ENCODE measurements at places on chromosomes 3 and 15.

GRCh38 chr15:38038659-38039442 lies 104.4 kb downstream of the TMCO5A start:
- no peak for DNase-seq

GRCh38 chr3:120708408-120708807 lies 26.4 kb upstream of the HGD start:
- no peak for DNase-seq

DNA sequence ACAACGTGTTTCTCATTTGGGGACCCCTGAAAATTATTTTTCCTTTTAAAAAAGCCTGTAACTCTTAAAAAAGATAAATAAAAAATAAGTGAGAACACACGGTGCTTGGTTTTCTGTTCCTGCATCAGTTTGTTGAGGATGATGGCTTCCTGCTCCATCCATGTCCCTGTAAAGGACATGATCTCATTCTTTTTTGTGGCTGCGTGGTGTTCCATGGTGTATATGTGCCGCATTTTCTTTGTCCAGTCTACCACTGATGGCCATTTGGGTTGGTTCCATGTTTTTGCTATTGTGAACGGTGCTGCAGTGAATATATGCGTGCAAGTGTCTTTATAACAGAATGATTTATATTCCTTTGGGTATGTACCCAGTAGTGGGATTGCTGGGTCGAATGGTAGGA lies 2.3 kb downstream of the TSPAN3 start:
- DNase-seq = no peak

DNA sequence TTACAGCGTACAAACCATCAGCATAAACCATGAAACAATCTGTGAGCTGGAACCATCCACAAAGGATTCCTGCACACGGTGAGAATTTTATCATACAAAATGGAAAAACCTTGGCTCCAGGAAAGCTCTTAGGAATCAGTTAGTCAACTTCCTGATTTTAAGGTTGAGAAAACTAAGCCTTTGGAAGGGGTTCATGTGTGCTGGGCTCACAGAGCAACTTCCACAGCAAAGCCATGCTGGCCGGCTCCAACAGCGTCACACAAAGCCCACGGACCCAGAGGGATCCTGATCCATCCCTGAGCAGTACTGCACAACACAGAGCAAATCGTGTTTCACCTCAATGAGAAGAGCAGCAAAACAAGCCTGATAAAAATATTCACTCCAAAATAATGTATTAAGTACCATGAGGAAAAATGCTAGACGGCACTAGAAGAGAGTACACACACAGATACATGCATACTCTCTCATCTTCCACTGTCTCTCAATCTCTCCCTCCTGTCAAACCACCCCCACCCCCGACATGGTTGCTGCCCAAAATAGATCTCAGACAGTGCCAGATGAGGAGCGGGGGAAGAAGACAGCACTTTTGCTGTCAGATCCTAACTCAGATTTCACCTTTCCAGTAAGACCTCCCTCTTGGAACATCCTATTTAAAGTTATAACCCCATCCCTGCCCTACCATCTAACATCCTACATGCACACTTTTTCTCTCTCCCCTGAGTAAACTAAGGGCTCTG lies 58.6 kb downstream of the MB21D2 start:
- DNase-seq = no peak

DNA sequence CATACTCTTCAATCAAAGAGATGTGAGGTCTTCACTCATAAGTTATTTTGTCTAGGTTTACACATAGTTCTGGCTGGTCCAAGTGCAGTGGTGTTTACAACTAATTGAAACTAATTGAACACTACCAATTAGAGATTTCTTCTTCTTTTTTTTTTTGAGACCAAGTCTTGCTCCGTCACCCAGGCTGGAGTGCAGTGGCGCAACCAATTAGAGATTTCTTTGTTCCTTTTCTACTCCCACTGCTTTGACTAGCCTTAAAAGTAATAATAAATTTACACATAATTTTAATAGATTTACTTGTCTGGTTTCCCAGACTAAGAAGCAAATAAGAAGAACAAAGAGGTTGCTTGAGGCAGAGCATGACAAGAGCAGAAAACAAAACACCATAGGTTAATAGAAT lies 6.7 kb upstream of the DENND6A start:
- no peak for DNase-seq

DNA sequence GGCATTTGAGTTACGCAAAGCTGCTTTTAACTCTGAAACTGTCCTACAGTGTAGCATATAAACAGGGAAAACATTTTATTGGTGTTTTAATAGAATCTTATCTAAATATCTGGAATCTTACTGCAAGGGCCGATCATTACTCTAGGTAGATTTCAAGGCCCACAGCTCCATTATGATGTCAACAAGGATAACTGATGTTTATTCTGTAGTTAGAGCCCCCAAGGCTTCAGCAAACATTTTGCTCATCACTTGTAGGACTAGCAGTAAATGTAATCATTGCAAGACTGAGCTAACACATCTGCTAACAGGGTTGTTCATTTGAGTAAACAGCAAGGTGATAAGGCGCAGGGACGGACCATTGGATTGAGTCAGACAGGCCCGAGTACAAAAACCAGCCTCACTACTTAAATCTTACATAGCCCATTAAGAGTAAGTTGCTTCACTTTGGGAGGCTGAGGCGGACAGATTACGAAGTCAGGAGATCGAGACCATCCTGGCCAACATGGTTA lies 332.5 kb upstream of the TPRG1 start:
- DNase-seq = no peak
